ENCODE measurements at places on chromosomes 6 and 20.

- no peak for DNase-seq
Measured at GRCh38 chr20:62762801-62763368, 33.4 kb upstream of the MRGBP start.

DNA sequence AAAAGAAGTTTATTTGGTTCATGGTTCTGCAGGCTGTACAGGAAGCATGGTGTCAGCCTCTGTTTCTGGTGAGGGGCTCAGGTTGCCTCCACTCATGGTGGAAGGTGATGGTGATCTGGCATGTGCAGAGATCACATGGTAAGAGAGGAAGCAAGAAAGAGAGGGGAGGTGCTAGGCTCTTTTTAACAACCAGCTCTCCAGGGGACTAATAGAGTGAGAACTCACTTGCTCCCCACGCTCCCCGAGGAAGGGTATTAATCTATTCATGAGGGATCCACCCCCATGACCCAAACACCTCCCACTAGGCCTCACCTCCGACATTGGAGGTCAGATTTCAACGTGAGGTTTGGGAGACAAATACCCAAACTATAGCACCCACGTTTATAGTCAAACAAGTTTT is 4.0 kb upstream of the GJB7 start:
- DNase-seq: no peak

DNA sequence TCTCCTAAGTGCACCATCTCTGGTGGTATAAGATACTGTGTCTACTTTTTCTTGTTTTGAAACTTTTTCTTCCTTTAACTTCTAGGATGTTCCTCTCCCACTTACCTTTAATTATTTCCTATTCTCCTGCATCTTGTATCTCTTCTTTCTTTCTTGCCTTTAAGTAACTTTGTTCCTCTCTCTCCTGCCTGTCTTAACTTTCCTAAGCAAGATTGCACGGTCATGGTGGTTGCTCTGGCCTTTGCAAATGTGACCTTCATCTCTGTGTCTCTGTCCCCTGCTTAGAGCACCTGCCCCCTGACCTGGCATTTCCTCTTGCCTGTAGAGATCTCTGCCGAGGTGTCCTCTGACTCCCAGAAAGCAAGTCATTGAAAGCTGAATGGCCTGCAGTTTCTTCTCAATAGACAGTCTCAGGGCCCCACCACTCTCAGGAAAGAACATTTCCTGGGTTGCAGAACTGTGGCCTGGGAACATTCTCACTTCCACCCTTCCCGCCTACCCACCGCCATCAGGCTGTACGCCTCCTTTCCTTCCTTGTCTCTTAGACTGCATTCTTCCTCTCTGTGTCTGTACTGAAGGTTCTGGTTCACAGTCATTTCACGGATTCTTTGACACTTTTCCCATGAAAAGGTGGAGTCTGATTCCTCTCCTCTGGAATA is 12.8 kb downstream of the ZDHHC14 start:
- DNase-seq: no peak

DNA sequence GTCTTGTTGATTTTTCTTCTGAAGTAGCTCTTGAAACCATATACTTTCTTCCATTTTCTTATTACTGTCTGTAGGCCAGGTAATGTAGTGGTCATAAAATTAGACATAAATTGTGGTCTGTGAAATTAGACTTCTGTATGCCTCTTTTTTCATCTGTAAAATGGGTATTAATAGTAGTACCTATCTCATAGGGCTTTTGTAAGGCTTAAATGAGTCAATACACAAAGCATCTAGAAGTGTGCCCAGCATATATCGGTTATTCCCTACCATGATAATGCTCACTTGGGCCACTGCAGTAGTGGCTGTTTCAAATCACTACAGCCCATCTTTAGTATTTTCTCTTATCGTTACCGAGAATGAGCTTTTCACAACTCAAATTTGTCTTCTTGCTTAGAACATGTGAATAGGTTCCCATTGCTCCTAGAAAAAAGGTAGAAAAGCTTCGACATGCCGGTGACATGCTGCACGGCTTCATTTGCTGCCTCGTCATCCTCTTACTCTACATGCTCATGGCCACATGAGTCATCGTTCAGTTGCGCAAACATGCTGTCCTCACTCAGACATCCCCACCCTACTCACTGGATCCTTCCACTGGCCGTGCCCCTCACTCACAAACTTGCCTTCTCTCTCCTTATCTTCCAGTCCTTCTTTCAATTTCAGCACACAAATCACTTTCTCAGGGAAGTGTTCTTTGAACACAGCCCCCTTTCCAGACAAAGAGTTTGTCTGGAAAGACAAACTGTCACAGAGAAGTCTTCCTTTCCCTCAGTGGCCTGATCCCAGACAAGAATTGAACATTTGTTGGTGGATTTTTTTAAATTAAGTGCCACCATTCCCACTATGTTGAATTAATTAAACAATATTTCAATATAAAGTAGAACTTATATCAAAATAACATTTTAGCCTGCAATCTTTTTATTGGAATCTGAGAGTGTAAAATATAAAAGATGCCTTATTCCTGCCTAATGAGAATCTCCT is 32.2 kb upstream of the ERVFRD-1 start:
- no peak for DNase-seq

- DNase-seq: no peak
Measured at GRCh38 chr6:28353981-28354676, 4.4 kb downstream of the ZKSCAN3 start.

GRCh38 chr20:49361862-49362660 is 84.2 kb upstream of the ZNFX1 start:
- DNase-seq: peak; percentile 95

GRCh38 chr20:57215826-57216471 is 50.5 kb downstream of the BMP7 start:
- DNase-seq: no peak

GRCh38 chr6:18284261-18284660 is 19.9 kb upstream of the DEK start:
- DNase-seq: no peak

- DNase-seq: no peak
Measured at GRCh38 chr6:138328210-138328609, 49.5 kb upstream of the SMIM28 start.

GRCh38 chr6:140346428-140346827 is 972.0 kb upstream of the CITED2 start:
- DNase-seq: no peak

DNA sequence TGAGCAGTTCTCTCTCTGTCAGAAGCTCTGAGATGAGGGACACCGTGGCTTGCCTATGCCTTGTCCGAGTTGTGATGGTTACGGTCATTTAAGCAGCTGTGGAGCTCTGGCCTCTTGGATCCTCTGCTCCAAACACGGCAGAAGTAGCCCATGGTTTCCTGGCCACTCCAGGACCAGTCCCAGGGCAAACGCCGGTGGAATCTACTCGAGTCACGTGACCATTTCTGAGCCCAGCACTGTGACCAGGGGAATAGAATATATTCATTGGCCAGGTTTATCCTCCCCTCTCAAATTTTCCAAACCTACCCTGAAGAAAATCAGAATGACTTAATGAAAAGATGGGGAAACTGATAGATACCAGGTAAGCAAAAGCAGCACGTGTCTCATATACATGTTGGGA is 152.8 kb downstream of the TTLL2 start:
- DNase-seq: no peak

- no peak for DNase-seq
Measured at GRCh38 chr6:14877758-14878157, 368.1 kb upstream of the JARID2 start.

GRCh38 chr6:112176175-112176574 is 78.2 kb downstream of the LAMA4 start:
- DNase-seq: no peak

DNA sequence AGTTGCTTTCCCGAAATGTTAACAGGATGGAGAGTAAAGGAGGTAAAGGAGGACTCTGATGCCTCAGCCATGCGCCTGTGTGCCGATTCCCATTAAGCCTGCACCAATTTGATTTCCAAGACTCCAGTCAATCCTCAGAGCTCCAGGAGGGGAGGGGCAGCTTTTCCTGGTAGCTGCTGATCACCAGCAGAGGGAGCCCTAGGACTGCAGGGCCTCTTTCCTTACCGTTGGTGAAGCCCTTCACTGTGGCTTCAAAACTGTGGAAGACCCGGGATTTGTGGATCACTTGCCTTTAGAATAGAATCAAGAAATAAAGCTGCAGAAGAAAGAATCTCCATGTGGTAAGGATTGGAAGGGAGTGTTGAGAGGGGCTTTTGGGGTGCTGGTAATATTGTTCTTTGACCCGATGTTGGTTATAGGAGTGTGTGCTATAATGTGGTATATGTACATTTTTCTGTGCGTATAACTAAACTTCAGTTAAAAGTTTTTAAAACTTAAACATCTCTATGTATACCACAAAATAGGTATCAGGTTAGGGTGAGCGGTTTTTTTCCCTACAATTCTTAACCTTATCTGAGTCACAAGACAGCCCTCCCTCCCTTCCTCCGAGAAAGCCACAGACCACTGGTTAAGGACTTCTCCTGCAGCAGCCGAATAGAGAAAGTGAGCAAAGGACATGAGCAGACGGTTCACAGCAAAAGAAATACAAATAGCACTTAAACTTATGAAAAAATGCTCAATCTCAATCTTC is 6.9 kb upstream of the OSER1 start:
- DNase-seq: peak; percentile 39

DNA sequence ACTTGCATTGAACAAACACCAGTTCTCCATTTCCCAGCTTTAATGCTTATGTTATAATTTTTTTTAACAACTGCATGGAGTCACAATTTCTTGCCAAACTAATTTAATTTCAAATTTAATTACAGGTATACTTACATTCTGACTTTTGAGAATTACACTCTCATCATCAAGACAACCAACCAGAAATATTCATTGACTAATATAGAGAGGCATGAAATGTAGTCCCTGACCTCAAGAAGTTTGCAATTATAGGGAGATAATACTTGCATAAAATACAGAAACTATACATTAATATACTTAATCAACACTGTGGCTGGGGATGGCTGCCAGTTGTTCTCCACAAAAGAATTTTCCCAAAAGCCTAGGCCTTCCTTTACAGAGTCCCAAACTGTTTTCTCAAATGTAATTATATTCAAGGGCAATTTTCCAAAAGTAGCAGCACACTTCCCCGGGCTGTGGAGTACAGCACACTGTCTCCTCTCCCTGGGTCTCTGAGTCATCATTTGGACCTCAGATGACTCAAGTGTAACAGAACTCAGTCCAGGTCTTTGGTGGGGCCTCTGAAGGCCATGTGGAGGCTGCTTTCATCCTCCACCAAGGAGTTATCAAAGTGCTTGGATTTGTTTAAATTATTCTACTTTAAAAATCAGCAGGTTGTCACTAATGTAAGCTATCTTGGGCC is 114.1 kb downstream of the KIF16B start:
- DNase-seq: peak; percentile 91

DNA sequence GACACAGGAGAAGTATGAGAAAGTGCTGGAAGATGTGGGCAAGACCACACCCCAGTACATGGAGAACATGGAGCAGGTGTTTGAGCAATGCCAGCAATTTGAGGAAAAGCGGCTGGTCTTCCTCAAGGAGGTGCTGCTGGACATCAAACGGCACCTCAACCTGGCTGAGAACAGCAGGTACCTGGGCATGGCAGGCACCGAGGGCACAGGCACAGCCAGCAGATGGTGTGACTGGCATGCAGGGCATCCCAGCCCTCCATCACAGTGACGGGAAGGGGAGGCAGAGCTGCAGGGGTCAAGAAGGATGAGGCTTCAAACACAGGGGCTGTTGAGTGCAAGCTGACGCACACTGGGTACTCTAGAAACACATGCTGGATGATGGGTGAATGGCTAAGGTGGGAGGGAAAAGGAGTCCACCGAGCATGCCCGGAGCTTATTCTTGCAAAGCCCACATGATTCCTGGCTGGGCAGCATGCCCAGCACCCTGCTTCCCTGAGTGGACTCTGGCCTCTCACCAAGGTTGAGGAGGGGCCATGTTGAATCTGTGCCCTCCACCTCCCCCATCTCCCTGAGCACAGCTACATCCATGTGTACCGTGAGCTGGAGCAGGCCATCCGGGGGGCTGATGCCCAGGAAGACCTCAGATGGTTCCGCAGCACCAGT is 26.3 kb downstream of the SPDEF start:
- no peak for DNase-seq

GRCh38 chr6:166955121-166955864 is 1.1 kb downstream of the RNASET2 start:
- DNase-seq: no peak

GRCh38 chr6:43226192-43226851 is 3.0 kb downstream of the DNPH1 start:
- DNase-seq: no peak

- peak; percentile 85 for DNase-seq
Measured at GRCh38 chr6:99425647-99426450, 741 bp upstream of the PNISR start.

- DNase-seq: no peak
Measured at GRCh38 chr20:50224531-50225255, 34.1 kb downstream of the CEBPB start.

DNA sequence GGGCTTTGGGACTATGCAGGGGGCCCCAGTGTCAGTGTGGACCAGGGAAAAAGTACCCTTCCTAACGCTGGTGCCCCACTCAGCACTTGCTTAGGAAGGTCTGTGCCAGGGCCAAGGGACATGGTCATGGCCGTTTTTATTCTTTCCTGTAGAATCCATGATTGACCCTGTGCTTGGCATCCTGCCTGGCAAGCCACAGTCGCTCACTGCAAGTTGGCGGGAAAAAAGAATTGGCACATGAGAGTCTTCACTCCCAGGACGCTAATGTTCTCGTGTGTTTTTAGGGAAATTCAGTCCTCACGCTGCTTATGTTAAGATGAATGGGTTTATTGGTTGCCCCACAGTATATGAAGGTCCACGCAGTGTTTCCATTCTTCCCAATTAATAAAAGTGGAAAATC is 253.4 kb downstream of the CDH4 start:
- no peak for DNase-seq

- no peak for DNase-seq
Measured at GRCh38 chr6:110814102-110815014, 911 bp downstream of the CDK19 start.

DNA sequence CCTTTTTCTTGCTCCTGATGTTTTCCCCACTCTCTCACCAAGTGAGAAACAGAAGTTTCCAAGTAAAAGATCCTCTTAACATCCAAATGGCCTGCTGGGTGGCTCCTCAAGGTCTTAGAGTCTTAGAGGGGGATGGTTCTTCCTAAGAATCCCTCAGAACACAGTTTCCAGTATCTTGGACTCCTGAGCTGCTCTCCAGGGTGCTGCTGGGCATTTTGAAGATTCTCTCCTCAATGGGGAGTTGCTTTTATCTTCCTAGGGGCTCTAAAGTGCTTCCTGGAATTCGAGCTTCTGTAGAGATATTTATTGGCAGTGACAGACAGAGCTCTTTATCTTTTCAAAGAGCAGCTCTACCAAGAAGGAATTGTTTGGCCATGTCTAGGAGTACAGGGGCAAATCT is 70.8 kb upstream of the SLC35B3 start:
- DNase-seq: no peak

DNA sequence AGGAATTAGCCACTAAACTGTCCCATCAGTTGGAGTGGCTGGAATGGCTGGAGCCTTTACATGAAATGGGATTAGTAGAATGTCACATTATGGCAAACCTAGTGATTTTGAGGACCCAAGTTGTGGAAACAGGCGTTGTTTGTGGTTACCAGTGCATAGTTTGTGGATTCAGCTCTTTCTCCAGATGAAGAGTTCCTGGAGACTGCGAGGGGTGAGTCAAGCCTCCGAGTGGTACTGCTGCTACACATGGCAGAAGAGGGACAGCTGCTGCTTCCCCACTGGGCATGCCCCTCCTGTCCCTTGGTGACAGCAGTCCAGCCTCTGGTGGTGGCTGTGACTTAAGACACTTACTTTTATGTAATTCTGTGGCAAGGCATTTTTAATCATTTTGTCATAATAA is 94.2 kb upstream of the SCP2D1 start:
- DNase-seq: no peak

- no peak for DNase-seq
Measured at GRCh38 chr20:24670341-24670872, 201.0 kb downstream of the SYNDIG1 start.
